Stimulated activated naive CD4-positive, alpha-beta T cell (primary cell): ENCODE measurements at places on chromosomes 7 and 10.

DNA sequence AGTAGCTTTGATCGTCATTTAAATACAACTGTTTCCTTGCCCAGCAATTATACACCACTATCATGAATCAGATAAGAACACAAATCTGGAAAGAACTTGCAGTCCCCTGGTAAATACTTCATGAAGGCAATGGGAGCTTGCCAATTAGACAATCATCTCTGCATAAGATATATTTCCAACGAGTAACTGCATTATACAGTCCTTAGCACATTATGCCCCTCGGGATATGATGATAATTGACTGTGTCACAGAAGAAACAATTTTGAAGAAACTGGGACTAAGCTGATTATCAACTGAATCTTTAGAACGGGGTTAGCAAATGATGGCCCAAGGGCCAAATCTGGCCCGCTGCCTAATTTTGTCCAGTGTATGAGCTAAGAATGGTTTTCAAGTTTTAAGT, 155.7 kb downstream of the TRIL start:
- no peak for DNase-seq

GRCh38 chr7:116223588-116223987, 13.2 kb downstream of the TES start:
- no peak for DNase-seq

DNA sequence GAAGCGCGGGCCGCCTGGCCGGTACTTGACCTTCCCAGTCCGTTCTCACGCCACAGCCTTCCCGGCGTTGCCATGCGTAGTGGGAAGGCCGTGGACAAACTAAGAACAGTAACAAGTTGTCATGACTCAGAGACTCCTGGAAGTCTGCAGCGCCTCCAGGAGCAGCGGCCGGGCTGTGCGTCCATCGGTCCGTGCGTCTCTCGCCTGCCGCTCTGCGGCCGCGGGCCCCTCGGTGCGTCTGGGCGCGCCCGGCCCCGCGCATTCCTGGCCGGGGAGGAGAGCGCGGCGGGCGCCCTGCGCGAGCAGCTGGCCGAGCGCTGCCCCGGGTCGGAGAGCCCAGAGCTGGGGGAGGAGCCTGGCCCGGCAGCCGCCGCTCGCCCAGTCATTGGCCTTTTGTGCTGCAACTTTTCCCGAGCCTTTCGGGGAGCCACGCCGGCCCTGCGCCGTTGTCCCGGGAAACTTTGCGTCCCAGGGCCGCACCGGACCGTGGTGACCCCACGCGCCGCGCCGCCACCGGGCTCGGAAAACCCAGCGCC, 123.7 kb downstream of the TACC2 start:
- DNase-seq, result no peak

DNA sequence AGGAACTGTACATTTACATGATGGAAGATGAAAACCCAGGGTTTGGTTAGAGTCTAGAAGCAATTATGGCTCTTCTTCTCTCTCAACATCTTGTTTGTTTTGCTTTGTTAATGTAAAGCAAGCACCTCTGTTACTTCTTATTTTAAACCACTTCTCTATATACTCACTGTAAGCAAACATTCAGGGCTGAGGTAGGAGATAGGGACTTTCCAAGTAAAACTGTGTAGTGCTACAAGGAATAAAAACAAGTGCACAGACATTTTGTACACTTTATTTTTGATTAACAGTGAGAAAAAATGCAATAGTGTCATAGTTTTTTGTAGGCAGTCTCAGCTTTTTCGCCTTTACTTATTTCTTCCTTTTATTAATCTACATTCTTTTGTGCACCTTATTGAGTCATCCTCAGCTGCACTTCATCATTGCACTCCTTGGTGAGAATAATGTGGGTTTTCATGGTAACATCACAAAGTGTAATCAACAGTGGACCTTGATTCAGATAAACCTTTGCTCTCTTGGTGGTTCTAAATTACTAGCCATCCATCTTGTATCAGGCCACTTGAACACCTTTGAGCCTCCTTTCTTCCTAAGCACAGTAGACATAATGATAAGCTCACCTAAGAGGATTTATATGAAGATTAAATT, 52.9 kb downstream of the ELMO1 start:
- no peak for DNase-seq

- DNase-seq, result no peak
These were observed 4.2 kb upstream of the HOXA10 start for GRCh38 chr7:27178366-27178765.

DNA sequence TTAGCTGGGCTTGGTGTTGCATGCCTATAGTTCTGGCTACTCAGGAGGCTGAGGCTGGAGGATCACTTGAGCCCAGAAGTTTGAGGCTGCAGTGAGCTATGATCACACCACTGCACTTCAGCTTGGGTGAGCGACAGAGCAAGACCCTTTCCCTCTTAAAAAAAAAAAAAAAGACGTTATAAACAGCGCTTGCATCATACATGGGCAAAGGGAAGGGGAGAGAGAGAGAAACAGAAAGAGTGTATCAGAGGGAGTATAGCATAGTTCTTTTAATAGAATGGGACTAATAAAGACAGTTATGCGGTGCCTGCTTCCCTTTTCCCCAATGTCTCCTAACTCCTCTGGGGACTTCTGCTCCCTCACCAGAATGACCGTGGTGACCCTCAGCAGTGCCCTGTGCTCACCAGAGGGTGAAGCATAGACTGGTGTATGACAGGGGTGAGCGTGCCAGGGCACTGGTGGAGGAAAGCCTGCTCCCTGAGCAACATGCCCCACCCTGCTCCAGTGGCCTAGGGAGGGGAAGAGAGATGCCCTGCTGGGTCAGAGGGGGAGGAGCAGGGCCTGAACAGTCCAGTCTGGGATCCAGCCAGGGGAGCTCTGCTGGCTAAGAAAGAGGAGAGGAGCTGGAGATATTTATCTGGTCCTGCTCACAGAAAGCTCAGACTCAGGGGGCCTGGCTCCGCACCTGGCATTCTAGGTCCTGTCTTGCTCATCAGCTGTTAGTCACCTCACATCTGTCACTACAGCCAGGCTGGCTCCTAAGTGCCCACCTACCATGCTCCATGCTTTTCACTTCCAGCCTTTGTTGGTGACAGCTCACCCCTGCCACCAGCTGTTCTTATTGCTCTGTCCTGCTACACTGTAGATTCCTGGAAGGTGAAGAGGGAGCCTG, 2.2 kb downstream of the PDZD7 start:
- DNase-seq, result no peak
